Stimulated activated CD4-positive, alpha-beta T cell treated with anti-CD3 and anti-CD28 coated beads, Interleukin-4, amount 100 ng/mL, for 1 hour (primary cell): ENCODE measurements at places on chromosomes 11 and 22.
A peak's percentile ranks its signal among the peaks of the same experiment; 100 is the strongest.

DNA sequence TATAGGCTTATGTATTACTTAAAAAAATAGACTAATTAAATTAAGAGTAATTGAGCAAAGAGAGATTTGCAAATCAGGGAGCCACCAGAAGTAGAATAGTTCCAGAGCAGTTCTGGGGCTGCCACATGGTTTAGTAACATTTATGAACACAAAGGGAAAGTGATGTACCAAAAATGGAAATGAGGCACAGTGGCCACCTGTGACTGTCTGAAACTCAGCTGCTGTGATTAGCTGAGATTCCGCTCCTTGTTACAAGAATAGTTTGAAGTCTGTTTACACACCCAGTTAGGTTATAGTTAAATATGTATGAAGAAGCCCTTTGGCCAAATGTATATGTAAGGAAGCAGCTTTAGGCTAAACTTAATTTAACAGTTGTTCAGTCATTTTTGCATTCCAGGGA is 901.5 kb upstream of the CHORDC1 start:
- no peak for DNase-seq

- no peak for DNase-seq
These were observed 109.5 kb downstream of the TENM4 start for GRCh38 chr11:79331203-79331901.

DNA sequence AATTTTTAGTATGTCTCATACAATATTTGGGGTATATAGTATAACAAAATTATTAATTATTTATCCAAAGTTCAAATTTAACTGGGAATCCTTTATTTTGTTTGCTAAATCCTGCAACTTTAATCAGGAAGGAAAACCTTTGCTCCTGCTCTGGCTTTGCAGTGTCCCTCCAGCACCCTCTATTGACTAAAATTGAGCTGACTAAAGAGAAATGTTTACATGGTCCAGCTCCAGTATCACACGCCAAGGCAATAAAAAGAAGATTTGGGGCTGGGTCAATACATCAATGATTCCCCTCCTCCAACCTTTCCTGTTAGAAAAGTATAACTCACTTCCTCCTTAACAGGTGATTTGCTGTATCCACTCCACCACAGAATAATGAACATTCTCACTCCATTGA is 153.0 kb upstream of the LRRC4C start:
- DNase-seq, result no peak

DNA sequence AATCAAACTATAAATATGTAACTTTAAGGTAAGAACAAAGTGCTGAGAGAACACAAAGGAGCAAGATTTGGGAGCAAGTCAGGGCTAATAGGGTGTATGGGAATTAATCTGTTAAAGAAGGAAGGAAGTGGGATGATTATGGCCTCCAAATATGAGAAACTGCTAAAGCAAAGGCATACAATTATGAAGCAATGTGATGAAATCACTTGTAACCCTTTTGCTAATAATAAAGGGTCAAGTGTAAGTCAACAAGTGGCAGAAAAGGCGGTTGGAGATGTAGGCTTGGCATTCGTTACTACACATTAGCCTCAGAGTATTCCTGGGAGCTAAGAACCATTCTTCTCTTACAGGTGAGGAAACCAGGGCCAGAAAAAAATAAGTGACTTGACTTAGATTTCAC is 1002.3 kb upstream of the TENM4 start:
- DNase-seq, result no peak

DNA sequence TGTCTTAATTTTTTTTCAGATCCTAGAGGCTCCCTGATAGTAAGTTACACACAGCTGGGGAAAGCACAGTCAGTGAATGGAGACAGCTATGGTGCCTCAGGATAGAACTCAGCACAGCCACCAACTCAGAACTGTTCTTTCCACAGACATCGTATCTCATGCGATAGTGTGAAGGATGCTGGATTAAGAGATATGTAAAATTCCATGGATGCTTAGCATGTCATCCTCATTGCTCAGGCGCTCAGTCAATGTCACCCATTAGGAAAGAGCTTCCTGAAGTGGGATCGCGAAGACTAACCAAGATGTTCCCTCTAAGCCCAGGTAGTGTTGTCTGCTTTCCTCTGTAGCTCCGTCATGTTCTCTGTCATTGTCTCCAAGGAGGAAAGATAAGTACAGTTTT is 1000.4 kb downstream of the OPCML start:
- DNase-seq, result no peak

DNA sequence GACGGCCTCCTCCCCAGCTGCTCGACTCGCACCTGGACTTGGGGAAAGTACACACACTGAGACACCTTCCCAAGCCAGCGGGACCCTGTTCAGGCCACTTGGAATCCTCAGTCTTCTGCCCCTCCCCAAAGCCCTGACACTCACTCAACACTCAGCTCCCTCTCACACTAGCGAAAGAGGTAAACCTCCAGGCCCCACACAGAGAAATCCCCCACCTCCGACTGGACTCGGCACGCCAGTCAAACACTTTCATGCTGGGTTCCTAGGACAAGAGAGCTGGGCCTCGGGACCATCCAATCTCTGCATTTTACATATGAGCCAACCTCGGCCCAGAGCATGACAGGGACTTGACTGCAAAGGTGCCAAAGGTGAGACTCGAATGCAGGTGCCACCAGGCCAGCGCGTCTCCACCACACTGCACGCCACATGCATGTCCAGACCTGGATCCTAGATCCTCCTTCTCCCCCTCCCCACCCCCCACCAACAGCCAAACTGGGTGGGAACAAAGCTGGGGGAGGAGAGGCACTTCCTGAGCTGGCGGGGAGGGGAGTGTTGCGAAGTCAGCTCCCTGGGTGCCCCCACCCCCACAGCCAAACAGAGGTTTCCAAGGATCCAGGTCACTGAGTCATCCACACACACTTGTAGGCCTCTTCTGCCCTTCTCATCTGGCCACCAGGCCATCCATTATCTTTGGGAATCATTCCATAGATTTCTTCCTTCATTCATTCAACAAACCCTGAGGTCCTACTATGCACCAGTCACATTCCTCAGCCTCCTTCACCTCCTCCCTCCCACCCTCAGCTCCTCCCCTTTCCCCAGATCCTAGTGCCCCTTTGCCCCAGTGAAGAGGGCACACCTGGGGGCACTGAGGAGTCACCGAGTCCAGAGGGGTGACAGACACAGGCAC is 10.7 kb upstream of the CD5 start:
- peak; percentile 59 for DNase-seq

DNA sequence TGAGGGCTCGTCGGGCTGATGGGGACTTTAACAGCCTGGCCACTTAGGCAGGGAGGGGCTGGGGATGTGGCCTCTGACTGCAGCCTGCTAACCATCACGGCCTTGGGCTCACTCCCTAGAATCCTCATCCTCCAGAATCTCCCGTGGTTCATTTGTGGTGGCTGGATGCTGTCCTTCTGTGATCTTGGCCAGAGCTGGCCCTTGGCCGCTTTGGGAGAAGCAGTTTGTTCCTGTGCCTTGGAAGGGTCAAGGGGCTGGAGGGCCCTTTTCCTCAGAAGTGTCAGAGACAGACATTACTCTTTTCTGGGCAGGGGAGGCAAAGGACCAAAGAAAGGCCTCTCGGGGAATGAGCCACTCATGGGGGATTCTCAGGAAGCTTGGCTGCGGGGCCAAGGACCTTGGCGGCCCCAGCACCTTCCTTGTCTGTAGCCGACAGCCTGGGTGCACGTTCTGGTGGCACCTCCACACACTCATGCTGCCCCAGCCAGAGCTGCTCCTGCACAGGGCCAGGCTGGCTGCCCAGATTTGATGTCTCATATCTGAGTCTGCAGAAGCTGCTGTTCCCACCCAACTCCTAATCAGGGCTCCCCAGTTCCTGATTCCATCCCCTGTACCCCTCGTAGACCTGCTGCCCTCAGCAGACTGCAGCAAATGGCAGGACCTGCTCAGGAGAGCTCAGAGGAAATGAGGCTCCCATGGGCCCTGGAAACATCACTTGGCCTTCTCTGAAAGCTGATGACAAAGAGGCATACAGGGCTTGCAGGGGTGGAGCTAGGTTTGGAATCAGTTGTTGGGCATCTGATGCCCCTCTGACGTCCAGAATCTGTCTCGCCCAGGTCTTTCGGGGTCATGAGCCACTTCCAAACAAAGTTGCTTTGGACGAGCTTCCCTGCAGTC is 107.7 kb downstream of the CTTN start:
- DNase-seq, result no peak

- no peak for DNase-seq
These were observed 24.8 kb upstream of the THY1 start for GRCh38 chr11:119447664-119448242.

- DNase-seq, result no peak
These were observed 297.7 kb downstream of the CTTN start for GRCh38 chr11:70696076-70696475.

DNA sequence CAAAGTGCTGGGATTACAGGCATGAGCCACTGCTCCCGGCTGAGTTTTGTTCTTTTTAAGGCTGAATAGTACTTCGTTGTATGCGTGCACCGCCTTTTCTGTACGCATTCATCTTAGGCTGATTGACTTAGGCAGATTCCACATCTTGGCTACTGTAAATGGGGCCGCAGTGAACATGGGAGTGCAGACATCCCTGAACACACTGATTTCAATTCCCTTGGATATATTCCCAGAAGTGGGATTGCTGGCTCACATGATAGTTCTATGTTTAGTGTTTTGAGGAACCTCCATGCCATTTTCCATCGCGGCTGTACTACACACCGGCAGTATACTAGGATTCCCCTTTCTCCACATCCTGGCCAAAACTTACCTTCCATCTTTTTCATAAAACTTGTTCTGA is 10.4 kb upstream of the ZNF74 start:
- DNase-seq, result no peak

DNA sequence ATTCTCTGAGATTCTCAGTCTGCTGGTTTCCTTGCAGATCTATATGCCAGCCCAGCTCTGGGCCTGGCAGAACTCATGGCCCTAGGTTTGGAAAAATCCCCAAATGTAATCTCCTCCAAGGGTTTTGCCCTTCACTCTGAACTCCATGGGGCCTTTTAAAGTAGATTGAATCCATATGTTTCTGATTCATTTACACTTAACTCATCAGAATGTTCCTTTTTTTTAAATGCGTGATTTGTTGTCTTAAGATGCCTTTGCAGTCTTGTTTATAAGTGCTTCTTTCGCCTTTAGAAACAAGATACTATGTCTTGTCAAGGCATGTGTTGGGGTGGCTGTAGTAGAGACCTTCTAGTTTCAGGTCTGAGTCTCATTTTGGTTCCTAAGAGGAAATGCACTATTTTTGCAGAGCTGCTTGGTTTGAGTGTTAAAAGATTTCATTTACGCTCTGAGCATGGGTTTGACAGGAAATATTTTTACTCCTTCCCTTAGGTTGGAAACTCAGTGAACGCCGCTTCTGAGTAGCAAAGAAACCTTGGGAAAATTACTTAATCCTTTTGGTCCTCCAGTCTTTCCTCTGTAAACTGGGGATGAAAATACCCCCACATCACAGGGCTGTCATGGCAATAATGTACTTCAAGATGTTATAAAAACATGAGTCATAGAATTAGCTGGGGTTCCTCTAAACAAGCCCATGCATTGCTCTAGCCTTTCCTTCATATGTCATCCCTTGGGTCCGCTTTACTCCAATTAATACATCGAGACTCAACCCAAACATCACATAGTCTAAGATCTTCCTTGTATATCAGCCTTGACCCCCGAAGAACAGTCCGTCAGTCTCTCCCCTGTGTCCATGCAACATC is 83.5 kb downstream of the SNX19 start:
- no peak for DNase-seq

GRCh38 chr22:42892156-42892555 is 35.1 kb upstream of the ARFGAP3 start:
- DNase-seq, result no peak

- no peak for DNase-seq
These were observed 40.1 kb upstream of the PPARA start for GRCh38 chr22:46110215-46110614.

GRCh38 chr11:79052544-79052943 is 388.3 kb downstream of the TENM4 start:
- no peak for DNase-seq

- DNase-seq, result peak; percentile 52
These were observed 68.4 kb downstream of the IGLL5 start for GRCh38 chr22:22955866-22956535.

- DNase-seq, result no peak
These were observed 11.2 kb upstream of the PPP2R1B start for GRCh38 chr11:111777094-111778046.

- DNase-seq, result no peak
These were observed 21.3 kb upstream of the NUP50 start for GRCh38 chr22:45142376-45142775.

- DNase-seq, result no peak
These were observed 45.1 kb upstream of the LMO2 start for GRCh38 chr11:33936725-33937604.

- DNase-seq, result no peak
These were observed 1114.2 kb upstream of the RAG2 start for GRCh38 chr11:37712251-37712650.

- DNase-seq, result no peak
These were observed 7.3 kb downstream of the MRPL21 start for GRCh38 chr11:68896171-68896959.

- DNase-seq, result no peak
These were observed 34.9 kb downstream of the TRAF6 start for GRCh38 chr11:36475192-36475591.

- no peak for DNase-seq
These were observed 1.8 kb downstream of the SERGEF start for GRCh38 chr11:18010977-18011586.

- no peak for DNase-seq
These were observed 164.4 kb upstream of the BDNF start for GRCh38 chr11:27864611-27865010.

- no peak for DNase-seq
These were observed 9.8 kb downstream of the MMP20 start for GRCh38 chr11:102615077-102615893.

- peak; percentile 64 for DNase-seq
These were observed 945 bp downstream of the ROBO3 start for GRCh38 chr11:124865902-124866851.

DNA sequence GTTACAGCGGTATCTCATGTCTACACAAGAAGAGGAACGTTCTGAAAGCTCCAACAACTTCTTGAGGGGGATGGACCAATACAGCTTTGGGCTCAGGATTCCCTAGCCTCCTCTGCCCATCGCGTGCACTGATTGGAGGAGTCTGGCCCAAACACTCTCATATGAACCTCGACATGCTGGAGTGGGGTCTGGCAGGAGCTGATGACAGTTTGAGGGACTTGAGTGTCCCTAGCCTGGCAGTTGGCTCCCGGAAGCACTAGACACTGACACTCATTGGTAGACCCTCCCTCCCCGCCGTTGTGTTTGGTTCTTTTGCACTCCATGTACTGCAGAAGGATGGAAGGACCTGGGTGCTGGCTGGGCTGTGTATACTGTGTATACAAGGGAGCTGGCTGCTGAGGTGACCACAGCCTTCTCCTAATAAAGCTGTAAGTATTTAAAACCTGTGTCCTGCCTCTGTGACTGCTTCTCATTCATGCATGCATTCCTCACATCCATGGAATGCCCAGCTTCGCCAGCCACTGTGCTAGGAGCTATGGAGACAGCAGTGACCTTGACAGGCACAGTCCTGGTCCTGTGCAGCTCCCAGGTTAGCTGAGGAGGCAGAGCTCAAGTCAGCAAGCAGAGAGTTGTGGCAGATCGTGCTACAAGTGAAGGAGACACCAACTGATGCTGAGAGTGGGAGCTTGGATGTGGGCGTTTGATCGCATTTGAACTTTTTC is 27.9 kb downstream of the ADAMTS15 start:
- no peak for DNase-seq

- no peak for DNase-seq
These were observed 95.3 kb downstream of the NTM start for GRCh38 chr11:131465746-131466145.
